DMS153 (cell line): ENCODE measurements at places on chromosomes 2 and 18.

- no peak for DNase-seq
Observed at GRCh38 chr2:160362018-160362417, 131.6 kb downstream of the RBMS1 start.

- no peak for DNase-seq
Observed at GRCh38 chr2:225456619-225457260, 57.2 kb downstream of the NYAP2 start.

DNA sequence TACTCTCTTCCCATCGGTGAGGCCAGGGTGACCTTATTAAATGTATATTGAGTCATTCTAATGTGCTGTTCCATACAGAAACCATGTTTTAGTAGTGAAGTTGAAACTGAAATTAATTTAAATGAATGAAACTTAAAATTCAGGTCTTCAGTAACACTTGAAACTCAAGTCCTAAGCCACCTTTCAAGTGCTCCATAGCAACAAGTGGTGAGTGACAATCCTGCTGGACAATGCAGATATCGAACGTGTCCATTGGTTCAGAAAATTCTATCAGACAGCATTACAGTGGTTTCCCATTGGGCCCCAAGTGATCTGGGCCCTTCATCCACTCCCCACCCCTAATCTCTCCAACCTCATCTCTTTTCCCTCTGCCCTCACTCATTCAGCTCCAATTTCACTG lies 48.7 kb downstream of the HNMT start:
- DNase-seq = no peak

- no peak for DNase-seq
Observed at GRCh38 chr18:10530852-10531251, 5.0 kb downstream of the NAPG start.

- DNase-seq = no peak
Observed at GRCh38 chr2:177489719-177490301, 97.2 kb downstream of the AGPS start.

- DNase-seq = no peak
Observed at GRCh38 chr2:118686346-118686745, 161.1 kb downstream of the EN1 start.

DNA sequence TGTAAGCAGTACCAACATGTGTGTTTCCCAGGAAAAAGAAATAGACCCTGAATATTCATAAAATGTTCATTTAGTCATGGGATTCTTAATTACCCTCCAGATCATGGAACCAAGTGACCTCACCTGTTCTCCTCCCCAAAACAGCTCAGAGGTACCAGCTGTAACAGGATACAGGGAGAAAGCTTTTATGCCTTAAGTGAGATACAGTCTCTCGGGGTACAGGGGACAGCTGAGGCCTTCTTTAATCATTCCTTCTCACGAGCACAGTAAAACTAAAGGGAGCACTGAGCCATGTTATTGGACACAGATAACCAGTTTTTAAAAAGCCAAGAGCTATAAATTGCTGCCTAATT lies 16.6 kb downstream of the EPHA4 start:
- DNase-seq = no peak

DNA sequence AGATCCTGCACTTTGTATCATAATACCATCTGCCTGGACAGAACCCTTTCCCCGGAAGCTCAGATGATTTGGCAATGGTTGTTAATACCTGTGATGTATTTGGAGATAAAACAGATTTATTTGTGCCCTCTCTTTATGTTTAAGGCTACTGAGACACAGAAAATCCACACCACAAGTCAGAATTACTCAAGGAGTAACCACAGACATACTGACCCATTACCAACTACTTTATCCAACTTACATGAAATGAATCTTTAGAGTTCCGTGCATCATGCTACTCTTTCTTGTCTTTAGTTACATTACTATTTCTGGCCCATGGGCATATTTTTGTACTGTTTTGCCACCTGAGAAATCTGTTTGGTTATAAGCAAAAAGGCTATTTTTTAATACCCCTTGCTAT lies 384.0 kb downstream of the STK39 start:
- DNase-seq = no peak

DNA sequence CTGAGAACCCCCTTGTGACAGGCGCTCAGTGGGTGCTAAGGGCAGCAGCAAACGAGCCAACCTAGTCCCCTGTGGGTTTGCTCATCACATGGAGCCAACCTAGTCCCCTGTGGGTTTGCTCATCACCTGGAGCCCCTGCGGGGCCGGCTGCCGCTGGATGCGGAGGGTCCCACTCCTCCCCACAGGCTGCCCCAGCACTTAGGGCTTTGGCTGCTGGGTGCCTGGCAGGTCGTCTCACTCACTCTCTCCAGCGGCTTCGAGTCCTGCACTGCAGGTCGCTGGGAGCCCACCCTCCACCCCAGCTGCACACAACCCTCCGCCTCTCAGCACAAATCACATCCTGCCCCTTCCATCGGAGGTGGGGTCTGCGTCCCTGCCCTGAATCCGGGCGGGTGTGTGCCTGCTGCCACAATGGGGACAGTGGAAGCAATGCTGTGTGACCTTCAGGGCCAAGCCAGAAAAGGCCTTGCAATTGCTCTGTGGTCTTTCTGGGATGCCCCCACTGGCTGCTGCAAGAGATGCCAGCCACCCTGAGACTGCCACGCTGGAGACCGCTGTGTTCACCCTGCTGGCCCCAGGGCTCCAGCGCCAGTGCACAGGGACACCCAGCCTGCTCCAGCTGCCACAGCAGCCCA lies 248.1 kb upstream of the SALL3 start:
- DNase-seq = no peak

DNA sequence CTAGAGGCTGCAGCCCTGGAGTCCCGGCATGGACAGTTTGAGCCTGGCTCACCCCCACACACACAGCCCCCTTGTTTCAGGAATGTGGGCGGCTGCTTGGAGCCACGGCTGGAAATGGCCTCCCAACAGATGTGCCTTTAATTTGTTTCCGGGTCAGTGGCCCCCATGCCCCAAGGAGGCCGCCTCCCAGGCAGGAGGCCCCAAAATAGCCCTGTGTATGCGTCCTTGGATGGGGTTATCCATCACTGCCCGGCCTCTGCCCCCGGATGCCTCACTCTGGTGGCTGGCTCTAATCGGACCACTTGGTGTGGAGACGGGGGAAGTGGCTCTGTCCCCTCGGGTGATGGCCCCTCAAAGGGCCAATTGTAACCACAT lies 151.9 kb upstream of the MYCN start:
- no peak for DNase-seq

GRCh38 chr18:6606411-6607085 lies 123.0 kb upstream of the ARHGAP28 start:
- DNase-seq = no peak

GRCh38 chr18:51235009-51235789 lies 37.7 kb upstream of the MEX3C start:
- no peak for DNase-seq

- no peak for DNase-seq
Observed at GRCh38 chr2:234631646-234632514, 135.0 kb upstream of the ARL4C start.

GRCh38 chr18:77749089-77749488 lies 499.4 kb downstream of the GALR1 start:
- DNase-seq = no peak

GRCh38 chr2:36797324-36798070 lies 101.0 kb downstream of the VIT start:
- no peak for DNase-seq

GRCh38 chr2:86031151-86031550 lies 74.5 kb downstream of the POLR1A start:
- DNase-seq = no peak

DNA sequence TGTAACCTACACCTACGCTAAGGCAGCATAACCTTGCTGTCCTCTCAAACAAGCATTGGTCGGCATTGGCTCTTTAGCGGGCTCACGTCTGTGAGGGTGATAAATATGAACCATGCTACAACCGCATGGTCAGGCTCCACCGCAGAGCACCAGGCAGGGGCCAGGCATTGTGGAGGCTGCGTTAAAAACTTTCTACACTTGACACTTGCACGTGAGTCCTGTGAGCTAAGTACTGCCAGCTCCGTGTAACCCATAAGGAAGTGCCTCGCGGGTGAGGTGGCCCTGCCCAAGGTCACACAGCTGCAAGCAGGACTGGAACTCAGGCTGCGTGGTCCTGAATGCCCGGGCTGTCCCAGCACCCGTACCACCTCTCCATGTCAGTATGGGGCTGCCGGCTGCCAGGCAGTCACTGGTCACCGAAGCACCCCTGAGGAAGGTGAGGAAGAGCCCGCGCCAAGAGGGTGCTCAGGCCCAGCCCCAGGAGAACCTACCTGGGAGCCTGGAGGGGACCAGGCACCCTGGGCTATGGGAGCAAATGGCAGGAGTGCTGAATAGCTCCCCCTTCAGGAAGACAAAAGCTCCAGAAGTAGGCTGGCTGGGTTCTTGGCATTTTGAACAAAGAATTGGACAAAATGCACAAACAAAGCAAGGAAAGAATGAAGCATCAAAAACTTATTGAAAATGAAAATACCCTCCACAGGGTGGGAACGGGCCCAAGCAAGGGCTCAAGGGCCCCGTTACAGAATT lies 271.1 kb upstream of the RAB6C start:
- no peak for DNase-seq

GRCh38 chr2:240820607-240821428 lies 799 bp upstream of the KIF1A start:
- peak; percentile 77 for DNase-seq

DNA sequence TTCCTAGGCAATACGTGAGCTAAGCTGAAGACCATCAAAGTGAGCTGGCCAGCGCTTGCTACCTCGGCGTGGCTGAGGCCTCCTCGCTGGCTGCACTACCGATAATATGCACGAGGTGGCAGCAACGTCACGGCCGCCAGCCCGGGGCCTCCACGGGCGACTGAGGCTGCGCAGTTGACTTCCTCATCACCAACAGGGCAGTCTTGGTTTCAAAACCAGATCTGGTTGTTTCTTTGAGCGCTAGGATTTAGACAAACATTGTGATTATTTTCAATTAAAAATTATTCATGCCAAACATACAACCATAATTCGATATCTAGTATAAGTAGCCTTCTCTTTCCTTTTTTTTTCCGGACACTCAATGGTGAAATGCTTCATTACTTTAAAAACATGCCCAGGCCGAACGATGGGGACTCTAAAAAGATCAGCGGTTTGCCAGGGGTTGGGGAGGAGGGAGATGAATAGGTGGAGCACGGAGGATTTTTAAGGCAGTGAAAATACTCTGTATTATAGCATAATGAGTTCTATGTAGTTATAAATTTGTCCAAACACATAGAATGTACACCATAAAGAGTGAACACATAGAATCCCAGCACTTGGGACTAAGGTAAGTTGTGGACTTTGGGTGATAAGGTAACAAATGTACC lies 52.0 kb downstream of the CYBRD1 start:
- peak; percentile 50 for DNase-seq
